Fibroblast of pulmonary artery (primary cell): ENCODE measurements at places on chromosomes 7 and 10.
A peak's percentile ranks its signal among the peaks of the same experiment; 100 is the strongest.

GRCh38 chr10:124086787-124087671 lies 6.4 kb downstream of the CHST15 start:
- DNase-seq, result no peak

DNA sequence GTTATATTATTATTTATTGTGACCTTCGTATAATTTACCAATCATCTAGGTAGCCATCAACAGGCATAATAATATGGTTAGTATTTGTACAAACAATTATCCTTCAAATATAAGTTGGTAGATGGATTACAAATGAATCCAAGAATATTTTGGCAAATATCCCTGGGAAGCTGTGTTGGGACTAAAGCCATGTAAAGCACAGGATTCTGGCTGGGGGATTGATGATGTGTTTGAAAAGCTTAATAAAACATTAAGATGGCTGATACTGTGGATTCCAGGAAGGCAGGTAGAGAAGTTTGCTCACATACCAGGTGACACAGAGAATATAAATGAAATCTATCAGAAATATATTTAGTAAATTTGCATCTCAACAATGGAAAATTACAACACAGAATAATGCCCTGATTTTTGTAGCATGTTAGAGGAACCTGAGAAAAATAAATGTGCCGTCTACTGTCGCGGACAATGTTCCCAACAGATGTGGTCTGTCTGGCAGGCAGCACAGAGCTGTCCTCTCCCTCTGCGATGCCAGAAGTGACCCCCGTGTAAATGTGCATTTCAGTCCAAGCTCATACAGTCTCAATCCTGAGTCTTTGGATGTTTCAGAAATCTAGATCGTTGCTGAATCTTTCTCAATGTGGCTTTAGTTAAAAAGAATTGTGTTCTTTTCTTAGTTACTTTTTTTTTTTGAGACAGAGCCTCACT lies 125.0 kb downstream of the TEX36 start:
- no peak for DNase-seq

- DNase-seq, result peak; percentile 36
Observed at GRCh38 chr7:32658034-32658433, 162.7 kb downstream of the AVL9 start.

DNA sequence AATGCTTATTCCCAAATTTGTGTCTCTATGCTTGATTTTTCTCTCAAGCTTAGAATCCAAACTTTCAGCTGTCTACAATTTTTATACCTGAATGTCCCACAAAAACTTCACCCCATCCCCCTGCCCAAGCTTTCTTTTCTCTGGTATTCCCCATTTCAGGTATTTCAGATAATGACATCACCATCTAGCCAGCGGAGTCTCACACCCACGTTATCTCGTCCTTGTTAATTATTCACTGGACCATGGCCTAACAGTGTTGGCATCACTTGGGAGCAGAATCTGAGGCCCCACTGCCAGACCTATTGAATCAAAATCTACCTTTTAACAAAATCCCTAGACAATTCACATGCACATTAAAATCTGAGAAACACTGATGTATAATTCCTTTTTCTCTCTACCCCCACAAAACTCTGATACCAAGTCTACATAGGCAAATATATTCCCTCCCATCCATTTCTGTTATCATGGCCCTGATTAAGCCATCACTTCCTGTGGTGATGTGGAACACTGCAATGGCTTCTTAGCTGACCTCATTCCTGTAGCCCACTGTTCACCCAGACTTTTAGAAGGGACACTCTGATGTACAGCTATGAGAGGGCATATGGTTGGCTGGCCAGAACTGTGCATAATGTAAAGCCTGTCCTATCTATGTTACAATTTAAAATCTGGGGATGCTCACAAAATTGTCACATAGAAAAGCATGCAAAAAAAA lies 31.4 kb downstream of the ZNF438 start:
- DNase-seq, result no peak

GRCh38 chr10:58219875-58220274 lies 47.8 kb downstream of the IPMK start:
- DNase-seq, result no peak

- DNase-seq, result no peak
Observed at GRCh38 chr7:75646571-75647102, 92.1 kb downstream of the HIP1 start.

DNA sequence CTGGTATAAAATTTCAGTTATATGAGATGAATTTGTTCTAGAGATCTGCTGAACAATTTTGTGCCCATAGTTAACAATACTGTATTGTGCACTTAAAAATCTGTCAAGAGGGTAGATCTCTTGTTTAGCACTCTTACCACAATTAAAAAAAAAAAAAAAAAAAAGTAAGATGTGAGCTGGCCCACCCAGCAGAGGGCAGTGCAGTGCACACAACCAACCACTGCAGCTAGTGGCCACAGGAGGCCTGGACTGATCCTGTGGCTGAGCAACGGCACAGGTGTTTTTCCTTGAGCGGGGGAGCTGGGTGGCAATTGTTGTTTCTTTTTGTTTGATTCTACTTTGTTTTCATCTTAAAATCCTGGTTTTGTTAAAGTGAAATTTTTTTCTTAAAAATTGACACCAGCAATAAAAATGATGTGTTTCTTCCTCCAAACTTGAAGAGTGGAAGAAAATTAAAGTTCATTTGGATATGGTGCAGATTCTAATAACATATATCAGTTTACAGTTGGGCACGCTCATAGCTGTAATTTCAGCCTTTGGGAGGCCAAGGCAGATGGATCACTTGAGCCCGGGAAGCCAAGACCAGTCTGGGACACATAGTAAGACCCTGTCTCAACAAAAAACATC lies 171.1 kb upstream of the TBX20 start:
- peak; percentile 69 for DNase-seq

DNA sequence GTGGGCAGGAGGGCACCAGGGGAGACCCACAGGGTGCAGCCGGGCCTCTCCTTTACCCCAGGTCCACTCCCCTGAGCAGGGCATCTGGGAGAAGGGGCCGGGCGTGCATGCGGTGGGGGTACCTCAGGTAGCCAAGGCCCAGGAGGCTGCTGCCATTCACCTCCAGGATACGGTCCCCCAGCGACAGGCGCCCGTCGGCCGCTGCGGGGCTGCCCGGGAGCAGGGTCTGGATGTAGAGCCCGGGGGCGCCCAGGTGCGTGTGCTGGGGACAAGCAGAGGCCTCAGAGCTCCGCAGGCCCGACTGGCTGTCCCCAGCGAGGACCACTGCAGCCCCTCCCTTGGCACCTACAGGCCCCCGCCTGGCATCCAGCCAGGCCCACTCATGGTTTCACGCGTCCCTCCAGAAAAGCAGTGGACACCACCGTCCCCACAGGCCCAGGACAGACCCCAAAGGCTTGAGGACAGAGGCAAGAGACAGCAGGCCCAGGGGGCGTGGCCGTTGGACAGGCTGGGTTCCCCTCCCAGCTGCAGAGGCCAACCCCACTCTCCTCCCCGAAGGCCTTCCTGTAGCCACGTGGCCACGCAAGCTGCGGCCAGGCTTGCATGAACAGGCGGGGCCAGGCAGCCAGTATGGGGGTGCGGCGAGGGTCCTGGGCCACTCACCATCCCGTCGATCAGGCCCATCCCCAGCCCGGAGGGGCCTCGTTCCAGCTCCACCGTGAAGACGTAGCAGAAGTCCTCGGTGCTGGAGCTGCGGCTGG lies 24.3 kb downstream of the AP5Z1 start:
- no peak for DNase-seq

DNA sequence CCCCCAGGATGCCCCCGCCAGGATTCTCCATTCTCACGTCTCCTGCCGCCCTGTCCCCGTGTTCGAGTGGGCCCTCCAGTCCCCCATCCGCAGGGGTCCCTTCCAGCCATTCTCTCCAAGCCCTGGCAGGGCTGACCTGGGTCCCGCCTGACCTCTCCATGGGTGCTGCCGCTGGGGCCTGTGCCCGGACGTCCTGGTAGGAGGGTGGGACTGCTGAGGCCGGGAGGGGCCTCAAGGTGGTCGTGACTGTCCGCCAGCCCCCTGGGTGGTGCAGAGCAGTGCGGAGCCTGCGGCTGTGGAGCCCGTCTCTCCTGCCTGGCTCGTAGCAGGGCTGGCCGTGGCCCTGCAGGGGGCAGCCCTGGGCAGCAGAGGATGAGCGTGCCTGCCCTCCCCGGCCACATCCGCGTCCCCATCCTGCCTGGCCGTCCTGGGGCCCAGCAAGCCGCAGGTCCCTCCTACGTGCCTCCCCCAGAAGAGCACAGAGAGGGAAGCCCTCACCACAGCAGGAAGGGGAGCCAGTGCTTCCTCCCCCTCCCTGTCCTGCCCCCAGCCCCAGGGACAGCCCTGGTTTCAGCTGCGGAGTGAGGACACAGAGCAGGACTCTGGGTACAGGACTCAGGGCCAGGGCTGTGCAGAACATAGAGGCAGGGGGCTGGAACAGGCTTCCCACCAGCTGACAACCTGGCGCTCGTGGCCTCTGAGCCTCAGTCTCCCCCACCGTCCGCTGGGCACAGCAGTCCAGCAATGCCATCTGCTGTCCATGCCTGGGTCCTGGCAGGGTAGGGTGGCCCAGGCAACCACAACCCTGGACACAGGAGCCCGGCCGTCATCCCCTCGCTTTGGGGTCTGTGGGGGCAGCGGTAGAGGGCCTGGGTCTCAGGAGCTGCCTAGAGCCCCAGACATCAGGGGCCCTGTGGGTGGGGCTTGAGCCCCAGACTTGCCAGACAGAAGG lies 1.5 kb upstream of the GRIFIN start:
- DNase-seq, result peak; percentile 60

- no peak for DNase-seq
Observed at GRCh38 chr10:76882245-76882644, 755.4 kb downstream of the KCNMA1 start.

- DNase-seq, result no peak
Observed at GRCh38 chr7:124515106-124515830, 250.3 kb downstream of the GPR37 start.

DNA sequence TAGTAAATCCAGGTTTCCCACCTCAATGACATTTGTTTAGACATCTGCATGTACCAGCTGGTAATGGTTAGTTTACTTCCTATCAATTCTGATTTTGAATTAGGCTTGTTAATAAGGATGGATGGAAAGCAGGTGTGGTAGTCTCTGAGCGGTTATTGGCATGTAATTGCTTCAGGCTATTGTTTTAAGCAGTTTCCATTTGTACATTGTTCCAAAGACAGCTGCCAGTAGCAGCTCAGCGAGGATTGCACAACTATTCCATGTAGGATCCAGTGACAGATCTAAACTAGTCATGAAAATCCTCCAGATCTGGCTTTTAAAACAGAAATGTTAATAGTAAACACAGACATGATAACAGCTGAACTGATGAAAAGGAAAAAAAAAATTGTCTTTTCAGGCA lies 436.0 kb upstream of the ADARB2 start:
- no peak for DNase-seq

GRCh38 chr10:97584798-97585438 lies 729 bp downstream of the HOGA1 start:
- no peak for DNase-seq

GRCh38 chr10:8513155-8514147 lies 459.0 kb downstream of the GATA3 start:
- no peak for DNase-seq

DNA sequence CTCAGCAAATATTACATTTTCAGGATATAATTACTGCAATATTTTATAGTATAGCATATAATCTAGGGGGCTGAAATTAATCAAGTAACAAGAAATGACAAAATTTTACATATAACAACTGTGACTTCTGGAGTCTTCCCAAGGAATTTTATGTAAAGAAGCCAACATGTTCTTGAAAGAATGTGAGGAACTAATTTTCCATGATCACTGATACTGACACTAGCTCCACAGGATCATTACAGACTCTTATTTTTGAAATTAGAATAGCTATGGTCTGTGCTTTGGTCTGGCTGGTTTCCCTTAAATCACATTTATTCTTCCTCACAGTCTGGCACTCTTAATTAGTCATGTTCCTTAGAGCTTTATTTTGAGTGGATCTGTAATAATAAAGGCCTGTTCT lies 267.7 kb upstream of the SEMA3A start:
- DNase-seq, result no peak

- no peak for DNase-seq
Observed at GRCh38 chr10:28359334-28359733, 56.5 kb upstream of the MPP7 start.

GRCh38 chr10:58385784-58386112 lies 538 bp downstream of the TFAM start:
- DNase-seq, result peak; percentile 23

- no peak for DNase-seq
Observed at GRCh38 chr10:113959383-113959760, 84.3 kb upstream of the ADRB1 start.

GRCh38 chr10:117619223-117619622 lies 76.7 kb downstream of the EMX2 start:
- DNase-seq, result no peak

DNA sequence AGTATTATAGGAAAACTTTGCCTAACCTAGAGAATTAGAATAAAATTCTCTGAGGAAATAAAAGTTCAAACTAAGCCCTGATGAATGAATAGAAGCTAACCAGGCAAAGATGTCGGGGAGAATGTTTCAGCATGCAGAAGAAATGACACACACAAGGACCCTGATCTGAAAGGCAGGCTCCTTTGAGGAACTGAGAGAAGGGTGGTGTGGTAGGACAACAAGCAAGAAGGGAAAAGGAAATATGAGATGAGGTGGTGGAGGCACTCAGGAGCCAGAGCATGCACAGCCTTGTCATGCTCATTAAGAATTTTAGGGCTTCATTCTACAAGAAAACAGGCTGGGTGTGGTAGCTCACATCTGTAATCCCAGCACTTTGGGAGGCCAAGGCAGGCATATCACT lies 90.6 kb downstream of the ARHGAP12 start:
- DNase-seq, result no peak

DNA sequence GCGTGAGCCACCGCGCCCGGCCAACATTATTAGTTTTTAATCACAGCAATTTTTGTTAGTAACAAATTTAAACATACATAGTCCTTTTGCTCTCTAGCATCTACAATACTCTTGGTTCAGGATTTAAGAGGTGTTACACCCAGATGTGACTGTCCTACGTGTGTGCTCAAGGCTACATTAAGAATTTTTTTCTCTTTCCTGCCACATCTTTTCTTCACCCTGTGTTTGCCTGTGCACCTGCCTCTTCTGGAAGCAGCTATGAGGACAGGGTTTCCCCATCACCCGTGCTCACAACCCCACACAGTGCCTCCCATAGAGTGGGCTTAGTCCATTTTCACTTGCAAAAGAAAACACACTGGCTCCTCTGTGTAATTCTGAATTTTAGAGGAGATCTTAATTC lies 186.7 kb upstream of the KLF6 start:
- DNase-seq, result no peak

DNA sequence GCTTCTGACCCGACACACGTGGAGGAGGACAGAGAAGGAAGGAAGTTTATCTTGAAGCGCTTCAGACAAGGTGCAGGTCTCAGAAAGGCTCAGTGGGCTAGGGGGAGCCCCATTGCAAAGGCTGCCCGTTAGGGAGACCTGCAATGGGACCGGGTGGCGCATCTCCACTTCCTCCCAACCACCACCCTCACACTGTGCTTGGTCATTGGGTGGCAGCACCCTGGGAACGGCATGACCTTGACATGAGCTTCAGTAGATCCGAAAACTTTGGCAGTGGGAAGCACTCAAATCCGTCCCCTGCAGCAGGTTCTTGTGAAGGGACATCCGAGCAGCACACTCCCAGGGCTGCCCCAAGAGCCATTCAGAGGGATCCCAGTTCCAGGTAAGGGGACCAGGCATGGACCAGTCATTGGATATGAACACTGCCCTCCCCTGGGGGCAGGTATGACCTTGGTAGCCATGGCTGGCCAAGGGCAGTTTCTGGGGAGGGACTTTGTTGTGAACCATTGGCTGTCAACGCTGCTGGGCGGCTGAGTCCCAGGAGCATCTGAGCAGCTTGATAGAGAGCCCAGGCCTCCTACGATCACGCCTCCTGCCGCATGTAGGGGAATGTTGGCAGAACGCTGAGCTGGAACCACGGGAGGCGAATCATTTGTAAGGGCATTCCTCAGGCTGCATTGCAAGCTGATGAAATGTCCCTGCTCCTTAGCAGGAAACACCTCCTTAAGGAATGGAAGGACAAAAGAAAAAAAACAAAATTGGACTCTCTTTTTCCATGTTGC lies 31.7 kb downstream of the GALNTL5 start:
- DNase-seq, result peak; percentile 61
